ENCODE measurements at places on chromosomes 7 and 10.

DNA sequence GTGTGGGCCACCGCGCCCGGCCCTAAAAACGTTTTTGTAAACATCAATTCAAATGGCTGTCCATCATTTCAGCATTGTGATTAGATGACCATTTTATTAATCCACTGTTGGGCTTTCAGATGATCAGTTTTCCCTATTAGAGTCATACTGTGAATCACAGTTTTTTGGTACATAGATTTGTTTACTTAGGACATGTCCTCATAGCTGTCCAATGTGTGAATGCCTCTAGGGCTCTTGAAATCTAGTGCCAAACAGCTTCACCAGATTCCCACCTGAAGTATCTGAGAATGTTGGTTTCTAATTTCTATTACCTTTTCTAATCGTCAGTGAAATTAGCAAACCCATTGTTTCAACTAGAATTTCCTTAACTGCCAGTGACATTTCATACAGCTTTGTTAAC, 66.8 kb downstream of the UPF2 start:
- DNase-seq = no peak

DNA sequence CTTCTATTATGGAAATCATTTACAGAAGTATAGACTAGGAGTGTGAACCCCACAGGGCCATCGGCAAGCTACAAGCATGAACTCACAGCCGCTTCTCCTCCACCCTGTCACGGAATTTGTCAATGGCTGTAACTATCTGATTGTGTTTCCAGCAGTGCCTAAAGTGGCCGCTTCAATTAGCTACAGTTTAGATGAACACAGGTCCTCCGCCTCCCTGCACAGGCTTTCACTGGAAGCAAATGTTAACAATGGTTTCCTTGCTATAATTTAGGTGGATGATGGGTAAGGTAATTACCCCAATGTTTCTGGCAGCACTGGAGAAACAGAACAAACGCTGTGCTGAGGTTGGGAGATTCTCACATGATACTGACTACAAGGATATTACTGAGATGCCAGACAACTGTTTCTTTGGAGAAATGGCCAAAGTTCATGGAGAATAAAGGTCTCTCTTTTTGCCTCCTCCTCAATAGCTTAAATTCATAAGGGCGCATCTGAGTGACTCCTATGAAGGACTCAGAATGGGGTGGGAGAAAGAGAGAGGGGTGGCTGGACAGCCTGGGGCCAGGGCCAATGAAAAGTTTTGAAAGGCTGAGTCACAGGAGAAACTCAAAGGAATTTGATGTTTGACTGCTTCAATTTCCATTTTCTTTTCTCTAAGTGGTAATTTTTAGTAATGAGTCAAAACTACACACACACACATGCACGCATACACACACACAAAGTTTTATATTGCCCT, 78.9 kb downstream of the SVIL start:
- DNase-seq = no peak

DNA sequence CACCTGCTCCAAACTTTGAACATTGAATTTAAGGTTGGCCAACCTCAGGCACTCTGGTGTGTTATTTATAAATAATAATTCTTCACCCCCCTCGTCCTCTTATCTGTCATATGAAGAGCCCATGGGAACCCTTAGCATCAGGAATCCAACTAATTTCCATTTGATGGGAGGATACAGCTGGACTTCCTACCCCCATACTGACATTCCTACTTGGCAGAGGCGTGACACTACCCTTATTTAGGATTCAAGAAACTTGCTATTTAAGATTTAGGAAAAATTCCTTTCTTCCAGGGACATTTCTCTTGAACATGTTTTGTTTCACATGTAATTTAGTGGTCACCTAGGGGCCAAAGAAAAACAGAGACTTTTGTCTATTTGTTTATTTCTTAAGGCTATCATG, 171.9 kb upstream of the NRP1 start:
- DNase-seq = no peak

DNA sequence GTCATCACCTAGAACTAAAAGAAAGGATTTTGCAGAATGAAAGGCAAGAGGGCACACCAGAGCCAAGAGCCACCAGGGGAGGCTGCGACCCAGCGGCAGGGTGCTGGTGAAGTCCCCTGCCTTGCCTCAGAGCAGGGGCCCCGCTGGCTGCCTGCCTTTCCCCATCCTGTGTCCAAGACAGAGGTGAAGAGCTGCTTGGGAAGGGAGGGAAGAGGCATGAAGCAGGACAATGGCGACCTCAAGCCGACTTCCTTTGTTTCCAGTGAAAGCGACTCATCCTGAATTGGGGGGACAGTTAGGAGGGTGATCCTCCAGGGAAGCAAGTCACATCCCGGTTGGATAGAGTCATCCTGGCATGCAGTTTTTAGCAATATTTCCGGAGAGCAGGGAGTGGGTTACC, 255.5 kb upstream of the YAE1 start:
- no peak for DNase-seq

DNA sequence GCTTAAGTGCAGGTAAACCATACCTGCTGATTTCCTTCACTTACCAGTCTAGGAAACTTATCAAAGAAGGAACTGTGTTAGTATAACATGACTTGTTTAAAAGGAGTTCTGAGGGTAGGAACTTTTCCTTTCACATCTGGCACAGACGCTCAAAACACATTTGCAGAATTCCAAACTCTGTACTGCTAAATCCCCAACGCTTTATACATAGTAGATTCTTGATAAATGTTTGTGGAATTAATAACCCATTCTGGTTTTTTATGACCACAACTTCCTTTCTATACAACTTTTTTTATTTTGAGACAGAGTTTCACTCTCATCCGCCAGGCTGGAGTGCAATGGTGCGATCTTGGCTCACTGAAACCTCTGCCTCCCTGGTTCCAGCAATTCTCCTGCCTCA, 7.7 kb upstream of the TRUB1 start:
- DNase-seq = no peak

GRCh38 chr7:147711447-147711846, 879.1 kb upstream of the C7orf33 start:
- DNase-seq = no peak

DNA sequence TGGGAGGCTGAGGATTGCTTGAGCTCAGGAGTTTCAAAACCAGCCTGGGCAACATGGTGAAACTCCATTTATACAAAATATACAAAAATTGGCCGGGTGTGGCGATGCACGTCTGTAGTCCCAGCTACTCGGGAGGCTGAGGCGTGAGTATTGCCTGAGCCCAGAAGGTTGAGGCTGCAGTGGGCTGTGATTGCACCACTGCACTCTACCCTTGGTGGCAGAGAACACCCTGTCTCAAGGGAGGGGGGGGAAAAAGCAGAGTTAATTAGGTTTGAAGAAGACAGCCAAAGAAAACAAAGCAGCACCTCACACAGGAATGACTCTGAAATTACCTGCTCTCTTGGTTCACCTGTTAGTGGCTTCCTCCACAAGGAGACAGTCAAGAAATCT, 110.0 kb downstream of the EEPD1 start:
- DNase-seq = no peak

GRCh38 chr10:112141292-112141691, 42.3 kb downstream of the GPAM start:
- DNase-seq = no peak

DNA sequence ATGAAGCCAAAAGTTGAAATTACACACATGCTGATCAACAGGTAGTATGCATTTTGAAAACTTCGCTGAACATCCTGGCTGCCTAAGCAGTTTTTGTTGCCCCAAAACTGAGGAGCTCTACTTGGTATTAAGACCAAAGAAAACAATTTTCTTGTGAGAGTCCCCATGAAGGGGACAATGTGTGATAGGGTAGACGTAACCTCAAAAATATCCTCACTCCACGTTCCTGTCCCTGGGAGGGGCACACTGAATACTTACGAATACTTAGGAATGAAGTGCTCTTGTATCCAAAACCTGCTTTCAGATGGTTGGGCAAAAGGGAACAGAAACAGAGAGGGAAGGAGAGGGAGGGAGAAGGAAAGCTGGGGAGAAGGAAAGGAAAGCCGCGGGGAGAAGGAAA, 24.7 kb downstream of the CCDC6 start:
- no peak for DNase-seq

DNA sequence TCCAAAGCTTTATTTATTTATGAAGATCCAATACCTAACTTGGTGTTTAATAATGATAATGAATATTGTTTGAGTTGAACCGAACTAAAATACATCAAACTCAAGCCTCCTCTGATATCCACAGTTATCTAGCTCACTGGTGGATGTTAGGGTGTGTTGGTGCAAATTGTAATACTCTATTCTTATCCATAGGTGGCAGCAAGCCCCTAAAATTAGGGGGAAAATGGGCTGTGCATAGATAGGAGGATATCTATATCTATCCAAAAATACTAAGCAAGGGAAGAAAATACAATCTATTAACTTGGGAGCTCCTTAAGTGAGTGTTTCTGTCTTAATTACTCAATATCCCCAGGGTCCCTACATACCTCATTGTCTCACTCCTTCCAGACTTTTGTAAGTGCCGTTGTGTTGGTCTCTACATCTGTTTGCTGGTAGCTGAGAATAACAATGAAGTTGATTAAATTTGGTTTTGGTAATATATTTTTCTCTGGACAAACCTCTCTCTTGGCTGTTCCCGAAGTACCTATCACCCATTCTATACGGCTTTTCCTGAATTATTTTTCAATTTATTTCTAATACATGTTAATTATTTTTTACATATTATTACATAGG, 55.0 kb upstream of the VWDE start:
- DNase-seq = no peak

Measured in ureter (tissue), 1 donor.